Dermis microvascular lymphatic vessel endothelial cell (primary cell): ENCODE measurements at places on chromosomes 1 and 21. TPM values are rescaled to one million over a fixed set of nuclear protein-coding genes. Genes with fewer than 3 reads are reported as not detected.
A peak's percentile ranks its signal among the peaks of the same experiment; 100 is the strongest.

Gene LYPLA2
- total RNA-seq: 113 and 153 TPM in 2 replicates

- no peak for DNase-seq
Observed at GRCh38 chr1:206951318-206952100, 5.2 kb upstream of the PIGR start.

Gene SCCPDH
- total RNA-seq: 41.5 and 52.2 TPM in 2 replicates

- no peak for DNase-seq
Observed at GRCh38 chr1:12245116-12245515, 15.3 kb downstream of the VPS13D start.

DNA sequence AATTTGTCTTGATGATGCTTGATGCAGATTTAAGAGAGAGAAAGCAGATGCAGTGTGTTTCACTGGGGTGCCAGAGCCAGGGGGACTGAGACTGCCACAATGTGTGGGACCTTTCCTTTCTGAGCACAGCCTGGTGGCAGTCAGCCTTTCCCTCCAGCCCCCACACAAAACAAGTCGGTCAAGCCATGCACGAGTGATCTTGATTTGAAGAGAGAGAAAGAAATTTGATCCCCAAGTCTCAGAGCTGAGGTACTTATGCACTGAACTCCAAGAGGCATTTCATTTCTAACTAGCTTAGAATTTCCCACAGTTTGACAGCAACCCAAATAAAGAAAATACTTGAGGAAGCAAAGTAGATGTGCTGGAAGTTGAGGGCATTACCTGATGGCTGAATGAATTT lies 193.8 kb downstream of the ST6GALNAC3 start:
- no peak for DNase-seq

- no peak for DNase-seq
Observed at GRCh38 chr1:102434421-102434820, 437.7 kb upstream of the OLFM3 start.

DNA sequence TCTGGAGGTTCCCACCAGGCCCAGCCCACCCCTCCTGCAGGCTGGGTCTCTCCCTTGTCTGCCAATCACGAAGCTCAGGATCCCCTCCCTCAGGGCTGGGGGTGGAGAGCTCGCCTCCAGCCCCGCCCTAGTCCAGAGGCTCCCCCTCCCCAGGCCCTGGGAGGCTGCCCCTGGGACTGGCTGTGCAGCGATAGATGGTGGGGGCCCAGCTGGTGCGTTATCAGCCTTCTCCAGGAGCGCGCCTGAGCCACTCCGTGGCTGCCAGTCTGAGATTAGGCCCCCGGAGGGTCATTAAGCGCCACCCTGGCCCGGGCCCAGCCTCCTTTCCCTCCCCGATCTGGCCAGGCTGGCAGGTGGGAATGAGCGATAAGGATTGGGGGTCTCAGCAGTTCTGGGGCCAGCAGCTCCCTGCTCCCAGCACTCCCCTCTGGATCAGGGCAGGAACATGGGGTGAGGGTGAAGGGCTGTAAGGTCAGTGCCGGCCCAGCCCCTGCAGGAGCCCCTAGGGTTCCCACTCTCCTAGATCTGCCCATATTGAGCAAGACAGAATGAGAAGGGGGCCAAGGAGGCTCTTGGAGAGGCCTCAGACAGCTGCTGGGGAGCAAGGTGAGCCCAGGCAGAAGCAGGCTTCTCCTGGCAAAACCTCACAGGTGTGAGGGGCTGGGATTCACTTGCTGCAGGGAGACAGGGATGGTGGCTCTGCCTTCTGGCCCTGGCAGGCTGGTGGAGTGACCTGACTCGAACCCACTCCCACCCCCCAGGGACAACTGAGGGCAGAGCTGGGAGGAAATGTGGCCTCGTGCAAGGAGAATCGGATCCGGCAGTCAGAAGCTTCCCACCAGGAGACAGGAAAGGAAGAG lies 8.5 kb downstream of the PDZK1IP1 start:
- no peak for DNase-seq

DNA sequence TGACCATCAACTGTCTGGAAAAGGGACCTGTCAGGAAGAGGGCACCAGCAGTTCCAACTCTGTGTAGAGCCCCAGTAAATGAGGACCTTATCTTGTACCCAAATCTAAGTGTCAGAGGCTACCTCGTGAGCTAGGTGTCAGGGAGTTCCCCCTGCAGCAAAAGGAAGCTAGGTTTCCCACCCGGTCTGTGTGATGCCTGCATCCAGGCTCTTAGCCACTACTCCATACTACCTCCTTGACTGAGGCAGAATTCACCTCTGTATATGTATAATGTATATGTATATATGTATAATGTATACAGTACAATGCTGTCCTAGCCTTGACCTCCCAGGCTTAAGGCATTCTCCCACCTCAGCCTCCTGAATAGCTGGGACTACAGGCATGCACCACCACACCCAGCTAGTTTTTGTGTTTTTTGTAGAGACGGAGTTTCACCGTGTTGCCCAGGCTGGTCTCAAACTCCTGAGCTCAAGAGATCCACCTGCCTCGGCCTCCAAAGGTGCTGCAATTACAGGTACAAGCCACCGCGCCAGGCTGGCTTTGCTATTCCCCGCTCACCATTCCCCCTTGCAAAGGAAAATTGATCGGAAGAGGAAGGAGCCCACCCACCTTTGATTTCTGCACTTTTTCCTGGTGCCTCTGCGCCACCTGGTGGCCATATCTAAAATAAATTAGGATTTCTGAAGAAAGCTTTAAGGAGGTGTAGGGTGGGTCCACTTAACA lies 15.7 kb upstream of the LUZP1 start:
- DNase-seq: no peak

DNA sequence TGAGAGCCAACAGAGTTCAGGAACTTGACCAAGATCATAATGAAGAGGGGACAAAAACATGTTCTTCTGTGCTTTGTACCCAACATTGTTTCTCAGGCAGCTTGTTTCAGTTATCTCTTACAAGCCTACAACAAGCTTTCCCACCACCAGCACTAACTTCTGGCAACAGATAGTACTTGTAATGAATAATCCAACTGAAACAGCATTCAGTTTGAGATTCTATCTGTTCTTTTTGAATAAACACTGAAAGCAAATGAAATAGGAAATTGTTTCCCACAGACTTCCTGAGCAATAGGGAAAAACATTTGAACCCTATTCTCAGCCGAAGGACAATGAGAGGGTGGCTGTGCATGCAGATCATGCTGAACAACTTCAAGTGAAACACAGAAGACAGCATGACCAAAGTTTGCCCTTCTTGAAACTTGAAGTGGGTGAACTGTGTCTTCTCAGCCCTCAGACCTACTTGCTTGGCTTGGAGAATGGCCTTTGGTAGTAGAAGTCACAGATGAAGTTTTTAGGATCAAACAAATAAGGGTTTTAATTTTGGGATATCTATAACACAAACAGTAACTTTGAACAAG lies 11.2 kb upstream of the HOOK1 start:
- DNase-seq: peak; percentile 72

DNA sequence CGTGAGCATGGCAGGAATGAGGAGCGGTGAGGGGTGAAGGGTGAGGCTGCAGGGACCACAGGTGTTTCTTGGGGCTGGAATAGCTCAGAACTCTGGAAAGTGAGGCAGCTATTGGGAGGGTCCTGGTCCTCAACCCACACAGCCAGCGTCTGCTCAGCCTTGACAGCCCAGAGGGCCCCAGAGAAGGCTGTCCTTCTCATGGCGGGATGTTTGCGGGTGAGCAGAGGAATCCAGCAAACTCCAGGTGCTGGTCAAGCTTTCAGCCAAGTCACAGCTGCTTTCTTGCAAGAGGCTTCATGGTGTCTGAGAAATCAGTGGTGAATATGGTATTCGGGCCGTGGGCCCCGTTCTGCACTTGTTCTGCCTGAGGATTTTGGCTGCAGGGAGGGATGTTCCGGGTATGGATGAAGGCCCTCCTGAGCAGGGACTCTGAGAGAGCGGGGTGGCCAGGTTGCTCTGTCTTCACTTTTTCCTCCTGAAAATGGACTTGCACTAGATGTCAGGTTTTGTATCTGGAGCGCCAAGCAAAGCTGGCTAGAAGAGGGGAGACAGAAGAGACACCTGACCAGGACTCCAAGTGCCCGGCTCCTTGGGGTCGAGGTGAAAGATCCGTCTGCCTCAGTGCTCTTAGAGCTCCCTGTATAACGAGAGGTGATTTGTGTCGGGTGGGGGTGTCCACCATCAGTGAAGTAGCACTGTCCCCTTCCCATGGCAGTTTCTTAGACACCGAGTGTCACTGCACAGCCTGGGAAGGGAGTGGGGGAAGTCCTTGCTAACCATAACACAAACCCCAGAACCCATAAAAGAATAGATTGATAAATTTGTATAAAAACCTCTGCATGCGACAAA lies 139.9 kb downstream of the PEX14 start:
- no peak for DNase-seq

Gene UQCRHL
- 0.76 and 4.0 TPM in 2 replicates for total RNA-seq

Gene TMEM200B
- total RNA-seq: 0.13 TPM in 2 replicates

DNA sequence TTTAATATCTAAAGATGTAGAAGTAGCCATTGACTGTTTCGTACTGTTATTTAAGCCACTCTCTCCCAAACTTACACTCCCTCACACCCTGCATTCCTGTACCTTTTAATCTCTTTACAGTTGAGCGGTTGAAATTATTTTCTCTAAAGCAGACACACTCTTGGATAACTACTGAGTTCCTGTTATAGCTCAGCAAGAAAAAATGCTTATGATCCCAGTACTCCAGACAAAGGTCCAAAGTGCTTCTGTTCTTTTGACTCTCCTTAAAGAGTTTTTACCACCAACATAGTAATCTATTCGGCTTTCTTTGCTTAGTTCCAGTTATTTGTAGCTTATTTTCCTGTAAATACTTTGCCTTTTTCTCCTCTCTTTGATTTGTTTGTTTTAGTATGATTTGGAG lies 100.1 kb downstream of the ATF6 start:
- no peak for DNase-seq

Gene TSPAN2
- 1.3 and 5.9 TPM in 2 replicates for total RNA-seq

DNA sequence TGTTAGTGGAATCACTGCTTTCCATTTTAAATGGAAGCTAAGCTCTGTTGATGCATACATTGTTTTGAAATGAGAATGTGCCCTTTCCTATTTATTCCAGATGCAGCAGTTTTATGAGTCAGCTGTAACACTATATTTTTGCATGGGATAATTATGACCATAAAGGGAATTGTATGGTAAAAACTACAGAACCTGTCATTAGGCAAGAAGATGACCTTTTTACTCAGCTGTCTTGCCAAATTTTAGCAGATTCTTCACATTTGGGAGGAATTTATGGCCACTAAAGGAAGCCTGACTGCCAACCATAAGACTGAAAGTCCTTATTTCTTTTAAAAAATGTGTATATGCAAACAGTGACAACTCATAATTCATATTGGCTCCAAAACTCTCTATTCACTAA lies 356.3 kb upstream of the PRMT6 start:
- DNase-seq: no peak

Gene GIPC2
- 31.9 and 37.2 TPM in 2 replicates for total RNA-seq

DNA sequence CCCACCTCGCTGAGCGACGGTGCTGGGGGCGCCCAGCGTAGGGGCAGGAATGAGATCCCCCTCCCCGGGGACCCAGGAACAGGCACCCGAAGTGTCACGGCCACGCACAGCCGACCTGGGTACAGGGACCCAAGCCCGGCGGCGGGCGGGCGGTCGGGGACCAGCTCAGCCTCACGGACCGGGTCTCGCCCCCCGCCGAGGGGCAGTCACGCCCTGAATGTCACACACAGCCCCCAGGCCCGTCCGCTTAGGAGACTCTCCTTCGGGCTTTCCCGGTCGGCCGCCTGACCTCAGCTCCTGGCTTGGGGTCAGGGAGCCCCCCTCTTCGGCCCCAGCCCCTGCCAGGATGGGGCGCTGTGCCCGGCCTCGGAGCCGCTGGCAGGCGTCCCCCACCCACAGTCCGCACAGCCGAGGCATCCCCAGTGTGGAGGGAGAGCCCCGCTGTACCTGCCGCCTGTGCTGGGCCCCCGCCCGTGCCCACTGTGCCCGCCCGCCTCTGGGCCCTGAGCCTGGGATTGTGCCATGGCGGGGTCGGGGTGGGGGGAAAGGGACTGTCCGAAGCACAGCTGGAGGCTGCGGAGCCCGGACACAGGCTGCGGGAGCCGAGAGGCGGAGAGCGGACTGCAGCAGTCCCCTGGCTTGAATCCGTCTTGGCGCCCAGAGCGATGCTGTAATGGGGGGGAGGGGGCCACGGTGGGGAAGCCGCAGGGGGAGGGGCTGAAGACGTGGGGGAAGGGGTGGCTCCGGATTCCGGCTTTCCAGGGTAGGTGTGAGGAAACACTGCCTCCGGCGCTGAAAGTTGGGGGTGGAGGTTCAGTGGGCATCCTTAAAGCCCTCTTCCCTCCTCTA lies 627 bp upstream of the DLGAP3 start:
- no peak for DNase-seq

GRCh38 chr1:2154022-2154421 lies 40.5 kb downstream of the FAAP20 start:
- DNase-seq: no peak

Gene SELENBP1
- 0.13 and 0.25 TPM in 2 replicates for total RNA-seq

Gene NKAIN1
- total RNA-seq: under 0.01 TPM in 1 of 2 replicates, not detected in the other

GRCh38 chr1:244050835-244051444 lies at the start of gene ZBTB18:
ZBTB18 (plus strand) TSS chr1:244051283; CDS start chr1:244051432, 149 bp downstream.
- DNase-seq: peak; percentile 54

DNA sequence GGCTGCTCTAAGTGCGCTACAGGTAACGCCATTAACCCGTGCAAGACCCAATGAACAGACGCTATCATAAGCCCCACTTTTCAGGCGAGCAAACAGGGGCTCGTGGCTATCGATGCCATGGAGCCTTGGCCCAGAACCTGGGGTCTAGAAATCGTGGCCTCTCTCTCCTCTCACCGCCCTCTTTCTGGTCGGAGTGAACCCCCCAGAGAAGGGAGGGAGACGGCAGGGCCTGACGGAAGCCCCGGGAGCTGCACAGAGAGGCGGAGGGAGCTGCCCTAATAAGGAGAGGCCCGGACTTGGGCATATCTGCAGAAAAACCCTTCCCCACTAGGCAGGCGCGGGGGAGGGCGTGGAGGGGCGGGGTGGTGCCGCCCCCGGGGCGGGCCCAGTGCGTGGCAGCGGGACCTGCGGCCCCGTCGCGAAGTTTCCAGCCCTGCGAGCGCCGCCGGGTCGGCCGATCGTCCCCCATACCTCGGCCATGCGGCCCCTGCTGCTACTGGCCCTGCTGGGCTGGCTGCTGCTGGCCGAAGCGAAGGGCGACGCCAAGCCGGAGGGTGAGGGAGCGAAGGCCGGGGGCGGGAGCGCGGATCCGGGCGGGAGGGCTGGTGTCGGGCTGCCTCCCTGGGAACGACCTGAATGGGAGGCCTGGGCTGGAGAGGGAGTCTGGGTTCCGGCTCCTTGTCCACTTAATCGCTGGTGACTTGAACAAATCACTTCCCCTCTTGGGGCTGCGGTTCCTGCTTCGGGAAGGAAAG lies at the start of gene PLOD1:
TSS of gene PLOD1 (plus strand) at position 416 of the 755 bp plus-strand sequence. CDS start at position 479, 63 bp downstream.
- peak; percentile 91 for DNase-seq

- DNase-seq: no peak
Observed at GRCh38 chr1:201089596-201089995, 22.6 kb downstream of the CACNA1S start.

Gene SYTL1
- total RNA-seq: under 0.01 and 0.13 TPM in 2 replicates

Gene FMO1
- total RNA-seq: not detected in 2 replicates

GRCh38 chr21:36706482-36706852 lies 7.6 kb downstream of the SIM2 start:
- no peak for DNase-seq

GRCh38 chr1:172935062-172935592 lies 115.6 kb downstream of the TNFSF18 start:
- DNase-seq: peak; percentile 66

Gene PLEKHN1
- total RNA-seq: 0.38 and 0.51 TPM in 2 replicates

- no peak for DNase-seq
Observed at GRCh38 chr1:20376171-20376570, 85.5 kb downstream of the VWA5B1 start.

Gene GUCA2B
- not detected in 2 replicates for total RNA-seq
